EH (cell line): ENCODE measurements at places on chromosomes 11 and 22.

DNA sequence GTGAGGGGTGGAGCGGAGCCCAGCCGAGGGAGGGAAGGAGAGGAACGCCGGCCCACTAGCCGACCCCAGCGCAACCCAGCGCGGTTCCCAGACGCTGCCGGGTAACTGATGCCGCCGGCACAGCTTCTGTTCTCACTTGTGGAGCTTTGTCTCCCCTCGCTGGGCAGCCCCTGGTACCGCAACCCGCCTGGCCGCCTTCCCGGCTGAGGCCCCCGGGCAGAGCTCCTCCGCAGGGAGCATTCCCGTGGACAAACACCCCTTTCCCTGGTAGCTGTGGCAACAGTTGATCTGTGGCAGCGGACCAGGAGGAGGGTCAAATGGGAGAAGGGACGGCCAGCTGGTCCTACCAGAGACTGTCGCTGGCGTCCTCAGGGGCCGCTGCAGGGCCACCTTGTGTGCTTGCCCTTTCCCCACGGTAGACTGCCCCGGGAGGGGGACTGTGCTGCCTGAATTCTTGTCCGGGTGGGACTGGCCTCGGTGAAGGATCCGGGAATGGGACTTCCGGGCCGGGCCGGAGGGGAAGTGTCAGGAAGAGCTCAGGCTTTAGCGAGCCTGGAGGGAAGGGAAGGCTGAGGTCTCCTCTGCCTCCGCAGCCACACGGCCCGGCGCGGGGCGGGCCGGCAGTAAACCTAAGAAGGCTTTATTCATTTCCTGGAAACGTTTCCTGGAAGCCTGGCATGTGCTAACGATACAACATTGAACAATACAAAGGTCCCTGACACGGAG, 468.0 kb downstream of the OPCML start:
- DNase-seq: peak; percentile 75

DNA sequence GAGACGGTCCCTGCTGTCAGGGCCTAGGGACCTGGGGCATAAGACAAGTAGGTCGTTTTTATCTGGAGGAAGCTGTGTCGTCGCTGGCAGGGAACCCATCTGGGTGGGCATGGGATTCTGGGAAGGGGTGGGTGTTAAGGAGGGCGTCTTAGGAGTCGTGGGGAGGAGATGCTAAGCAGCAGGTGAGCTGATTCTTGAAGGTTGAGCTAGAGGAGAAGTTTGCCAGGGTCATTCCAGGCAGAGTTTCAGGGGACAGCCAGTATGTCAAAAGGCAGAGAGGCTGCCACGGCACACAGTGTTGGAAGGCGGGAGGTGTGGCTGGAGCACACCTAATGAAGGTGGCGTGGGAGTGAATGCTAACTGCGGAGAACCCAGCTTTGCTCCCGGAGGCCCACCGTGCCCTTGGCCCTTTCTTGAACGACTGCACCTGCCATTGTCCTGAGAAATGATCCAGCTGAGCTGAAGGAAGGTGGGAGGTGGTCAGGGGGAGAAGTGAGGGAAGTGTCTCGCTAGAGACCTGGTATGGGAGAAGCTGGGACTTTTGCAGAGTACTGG, 1.3 kb downstream of the FAM118A start:
- no peak for DNase-seq

DNA sequence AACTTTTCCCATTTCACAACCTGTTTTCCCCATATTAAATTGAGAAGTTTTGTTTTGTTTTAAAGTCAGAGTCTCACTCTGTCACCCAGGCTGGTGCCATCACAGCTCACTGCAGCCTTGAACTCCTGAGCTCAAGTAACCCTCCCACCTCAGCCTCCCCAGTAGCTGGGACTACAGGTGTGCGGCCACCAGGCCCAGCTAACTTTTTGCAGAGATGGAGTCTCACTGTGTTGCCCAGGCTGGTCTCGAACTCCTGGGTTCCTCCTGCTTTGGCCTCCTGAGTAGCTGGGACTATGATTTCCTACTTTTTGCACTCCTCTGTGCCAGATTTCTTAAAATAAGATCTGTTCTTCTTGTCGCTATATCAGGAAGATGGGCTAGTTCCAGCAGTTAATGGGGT, 44.9 kb downstream of the GNB1L start:
- DNase-seq: no peak

- no peak for DNase-seq
Measured at GRCh38 chr22:20619045-20619892, 111.9 kb downstream of the MED15 start.
